Mucosa of gallbladder (tissue), 1 donor: ENCODE measurements at places on chromosomes 2 and 18.

DNA sequence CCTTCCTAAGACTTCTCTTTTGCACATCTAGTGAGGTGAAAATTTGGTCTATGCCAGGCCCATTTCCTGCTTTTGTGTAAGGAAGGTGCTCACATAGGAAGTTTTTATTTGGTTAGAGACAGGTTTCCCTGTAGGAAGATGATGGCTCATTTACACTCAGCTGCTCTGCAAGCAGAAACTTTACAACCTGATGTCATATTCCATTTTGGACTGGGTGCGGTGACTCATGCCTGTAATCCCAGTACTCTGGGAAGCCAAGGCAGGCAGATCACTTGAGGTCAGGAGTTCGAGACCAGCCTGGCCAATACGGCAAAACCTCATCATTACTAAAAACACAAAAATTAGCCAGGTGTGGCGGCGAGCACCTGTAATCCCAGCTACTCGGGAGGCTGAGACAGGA is 35.8 kb downstream of the CASP10 start:
- no peak for DNase-seq

DNA sequence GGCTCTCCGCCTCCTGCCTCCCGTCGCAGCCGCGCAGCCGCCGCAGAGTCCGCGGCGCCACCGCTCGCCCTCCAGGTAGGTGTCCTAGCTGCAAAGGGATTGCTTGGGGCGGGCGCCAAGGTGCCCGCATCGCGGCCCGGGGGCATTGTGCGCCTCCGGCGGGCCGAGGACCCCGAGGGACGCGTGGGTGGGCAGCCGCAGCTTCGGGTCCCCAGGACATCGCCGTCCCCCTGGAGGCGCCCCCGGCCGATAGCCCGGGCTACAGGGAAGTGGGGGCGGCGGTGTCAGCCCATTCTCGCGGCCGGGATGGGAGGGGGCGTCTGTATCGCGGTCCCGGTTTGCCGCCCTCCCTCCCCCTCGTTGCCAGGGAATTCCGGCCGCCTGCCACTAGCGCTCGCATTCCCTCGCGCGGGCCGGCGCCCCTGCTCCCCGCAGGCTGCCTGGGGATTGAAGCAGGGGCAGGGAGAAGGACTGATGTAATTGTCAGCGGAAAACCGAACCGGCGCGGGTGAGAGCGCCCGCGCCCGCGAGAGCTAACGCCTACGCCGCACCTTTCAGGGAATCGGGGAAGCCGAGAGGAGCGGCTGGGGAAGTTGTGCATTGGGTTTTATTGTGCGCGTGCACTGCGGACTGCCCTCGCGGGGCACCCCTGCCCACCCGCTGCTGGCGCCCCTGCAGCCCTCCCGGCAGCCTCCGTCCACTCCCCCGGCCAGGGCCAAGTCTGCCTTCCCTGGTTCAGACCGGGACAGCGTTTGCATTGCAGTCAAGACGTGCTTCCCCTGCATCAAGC is 483 bp downstream of the OSBPL6 start:
- peak; percentile 12 for DNase-seq

DNA sequence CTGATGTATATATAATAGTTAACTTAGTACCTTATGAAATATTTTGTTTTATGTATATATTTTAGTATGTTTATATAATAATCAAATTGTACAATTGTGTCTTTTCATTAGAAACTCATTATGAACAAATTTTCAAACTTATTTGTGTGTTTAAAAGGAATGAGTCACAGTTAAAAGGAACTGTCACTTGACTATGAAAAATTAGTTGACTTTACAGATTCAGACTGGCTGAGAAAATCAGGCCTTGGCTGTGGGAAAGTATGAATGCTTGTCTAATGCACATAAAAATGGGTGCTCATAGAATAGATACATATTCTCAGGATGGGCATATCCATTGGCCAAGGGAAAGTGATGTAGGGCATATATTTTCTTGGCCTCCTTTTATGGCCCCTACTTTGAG is 576.8 kb downstream of the SATB2 start:
- no peak for DNase-seq

DNA sequence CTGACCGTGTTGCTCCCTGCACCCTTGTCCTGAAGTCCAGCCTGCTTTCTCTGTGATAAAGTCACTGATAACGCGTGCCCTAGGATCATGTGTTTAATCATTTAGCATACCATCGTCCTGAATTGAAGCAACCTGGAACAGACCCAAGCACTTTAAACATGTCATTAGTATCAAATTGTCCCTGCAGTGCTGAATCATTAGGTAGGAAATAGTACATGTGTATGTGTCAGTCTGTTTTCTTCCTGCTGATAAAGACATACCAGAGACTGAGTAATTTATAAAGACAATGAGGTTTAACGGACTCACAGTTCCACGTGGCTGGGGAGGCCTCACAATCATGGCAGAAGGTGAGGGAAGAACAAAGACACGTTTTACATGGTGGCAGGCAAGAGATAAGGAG is 2.8 kb downstream of the ASB18 start:
- no peak for DNase-seq

- DNase-seq, result peak; percentile 93
Measured at GRCh38 chr2:129192841-129193253, 786.6 kb upstream of the RAB6C start.

DNA sequence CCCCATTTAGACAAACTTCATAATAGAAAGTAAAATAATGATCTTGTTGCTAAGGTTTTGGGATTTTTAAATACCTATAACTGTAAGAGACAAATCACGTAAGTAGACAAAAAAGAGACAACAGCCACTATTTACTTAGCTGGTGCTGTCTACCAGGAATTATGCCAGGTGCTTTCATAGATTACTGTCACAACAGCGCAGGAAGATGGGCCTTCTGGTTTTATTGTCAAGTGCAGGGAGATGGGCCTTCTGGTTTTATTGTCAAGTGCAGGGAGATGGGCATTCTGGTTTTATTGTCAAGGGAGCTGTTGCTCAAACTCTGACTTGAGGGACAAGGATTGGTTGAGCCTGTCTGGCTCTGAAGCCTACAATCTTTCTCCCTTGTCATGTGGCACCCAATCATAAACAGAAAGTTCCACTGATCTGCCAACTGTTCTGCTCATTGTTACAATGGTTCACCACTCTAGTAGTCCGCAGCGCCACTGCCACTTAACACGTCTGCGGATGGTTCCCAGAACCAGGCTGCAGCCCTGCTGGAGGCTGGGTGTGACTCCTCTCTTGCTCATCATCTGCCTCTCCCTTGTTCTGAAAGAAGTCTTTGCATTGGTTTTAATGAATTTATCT is 95.0 kb downstream of the RNF144A start:
- DNase-seq, result no peak

- no peak for DNase-seq
Measured at GRCh38 chr2:161839926-161840325, 215.7 kb downstream of the SLC4A10 start.

DNA sequence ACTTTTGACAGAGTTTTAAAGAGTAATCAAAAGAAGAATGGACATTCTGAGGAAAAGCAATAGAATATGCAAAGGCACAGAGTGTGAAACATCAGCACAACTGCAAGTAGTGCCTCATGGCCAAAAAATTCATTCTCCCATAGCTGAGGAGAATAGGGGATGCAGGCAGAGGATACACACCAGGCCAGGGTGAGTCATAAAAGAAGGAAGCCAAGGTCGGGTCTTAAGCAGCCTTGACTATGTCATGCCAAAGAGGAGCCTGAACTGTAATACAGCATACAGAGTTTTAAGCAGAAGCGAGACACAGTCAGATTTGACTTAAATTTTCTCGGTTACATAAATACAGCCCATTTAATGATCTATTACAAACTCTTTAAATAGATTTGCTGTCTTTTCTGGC is 165.0 kb downstream of the LNPK start:
- DNase-seq, result peak; percentile 40

GRCh38 chr2:238158509-238159070 is at the start of gene ERFE:
Gene ERFE, plus strand, starts transcription at chr2:238158970. Its CDS starts 38 bp downstream, at chr2:238159008.
- DNase-seq, result no peak

DNA sequence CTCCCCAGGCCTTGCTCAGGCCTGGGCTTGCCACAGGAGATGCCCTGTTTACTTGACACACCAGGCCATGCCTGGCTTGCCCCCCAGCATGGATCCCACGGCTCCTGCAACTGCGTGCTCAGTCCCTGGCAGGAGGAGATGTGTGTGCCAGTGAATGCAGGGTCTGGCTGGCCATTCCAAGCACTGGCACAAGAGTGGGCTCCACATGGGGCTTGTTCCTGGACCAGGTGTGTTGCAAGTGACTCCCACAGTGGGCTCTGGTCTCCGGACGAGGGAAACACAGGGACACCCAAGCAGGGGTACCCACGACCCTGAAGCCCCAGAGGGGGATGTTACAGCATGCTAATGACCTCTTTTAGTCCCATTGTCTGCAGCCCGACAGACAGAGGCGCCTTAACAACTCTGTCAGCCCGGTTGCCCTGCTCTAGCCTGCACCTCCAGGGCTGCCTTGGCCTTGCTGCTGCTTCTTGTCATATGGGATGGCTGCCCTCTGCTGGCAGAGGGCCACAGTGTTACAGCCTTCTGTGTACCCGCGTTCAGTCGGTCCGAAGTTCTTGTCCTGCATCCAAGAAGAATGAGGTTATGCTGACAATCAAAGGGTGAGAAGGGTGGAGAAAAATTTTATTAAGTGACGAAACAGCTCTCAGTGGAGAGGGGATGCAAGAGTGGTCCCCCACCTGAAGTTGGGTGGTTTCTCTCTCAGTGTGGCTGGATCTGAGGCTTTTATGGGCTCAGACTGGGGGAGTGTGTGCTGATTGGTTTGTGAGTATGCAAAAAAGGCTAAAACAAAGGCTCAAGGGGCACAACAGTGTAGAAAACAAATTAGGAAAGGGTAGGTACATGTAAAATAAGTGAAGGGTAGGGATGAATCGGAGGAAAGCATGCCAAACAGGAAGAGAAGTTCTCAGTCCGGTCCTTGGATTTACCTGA is 180.4 kb downstream of the MBD5 start:
- DNase-seq, result no peak

DNA sequence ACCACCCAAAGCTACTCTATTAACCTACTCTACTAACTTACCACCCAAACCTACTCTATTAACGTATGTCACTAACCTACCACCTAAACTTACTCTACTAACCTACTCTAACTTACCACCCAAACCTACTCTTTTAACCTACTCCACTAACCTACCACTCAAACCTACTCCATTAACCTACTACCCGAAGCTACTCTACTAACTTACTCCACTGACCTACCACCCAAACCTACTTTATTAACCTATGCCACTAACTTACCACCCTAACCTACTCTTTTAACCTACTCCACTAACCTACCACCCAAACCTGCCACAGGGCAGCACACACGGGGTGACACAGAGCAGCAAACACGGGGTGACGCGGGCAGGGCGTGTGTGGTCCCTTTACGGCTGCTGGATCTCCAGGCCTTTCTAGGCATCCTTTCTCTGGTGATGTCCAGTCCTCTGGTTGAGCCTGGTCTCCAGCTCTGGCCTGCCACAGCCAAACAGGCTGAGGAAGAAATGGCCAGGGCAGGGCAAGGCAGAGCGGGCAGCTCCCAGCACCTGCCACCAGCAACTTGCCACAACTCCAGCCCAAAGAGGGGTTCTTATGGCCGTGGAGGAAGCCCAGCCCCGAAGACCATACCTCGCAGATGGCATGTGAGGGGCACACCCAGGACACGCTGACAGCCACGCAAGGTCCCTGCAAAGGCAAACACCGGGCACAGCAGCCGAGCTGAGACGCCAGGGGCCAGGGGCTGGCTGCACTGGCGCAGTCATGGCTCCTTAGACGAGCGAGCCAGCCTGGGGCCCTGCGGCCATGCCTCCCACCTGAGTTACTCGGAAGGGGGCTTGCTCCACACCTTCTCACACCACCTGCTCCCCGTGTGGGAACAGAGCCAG is 25.7 kb downstream of the PXDN start:
- no peak for DNase-seq

- DNase-seq, result no peak
Measured at GRCh38 chr2:20589975-20590703, 60.8 kb downstream of the HS1BP3 start.

- no peak for DNase-seq
Measured at GRCh38 chr2:145777297-145777696, 1257.4 kb upstream of the ZEB2 start.

- no peak for DNase-seq
Measured at GRCh38 chr18:45136381-45137086, 455.8 kb downstream of the SETBP1 start.

GRCh38 chr2:149559341-149560068 is 28.1 kb downstream of the MMADHC start:
- no peak for DNase-seq

GRCh38 chr2:239383036-239383758 is 17.6 kb downstream of the HDAC4 start:
- DNase-seq, result no peak

GRCh38 chr2:40372283-40372985 is 79.5 kb downstream of the SLC8A1 start:
- no peak for DNase-seq

DNA sequence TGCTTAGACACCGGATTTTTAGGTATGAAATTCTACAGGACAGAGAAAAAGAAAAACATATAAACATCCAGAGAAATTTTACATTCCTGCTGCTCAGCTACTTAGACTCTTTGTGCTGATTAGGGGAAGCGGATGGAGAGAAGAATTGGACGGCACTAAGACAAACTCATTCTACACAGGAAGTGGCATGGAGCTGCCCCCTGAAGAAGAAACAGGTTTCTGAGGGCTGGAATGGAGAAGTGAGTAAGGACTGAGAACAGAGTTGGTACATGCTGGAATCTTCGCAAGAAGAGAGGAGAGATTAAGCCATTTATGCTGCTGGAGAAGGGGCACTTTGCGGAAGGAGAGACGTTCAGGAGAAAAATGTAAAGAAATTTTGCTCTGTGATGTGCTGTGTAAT is 253.0 kb upstream of the ERBB4 start:
- no peak for DNase-seq

- no peak for DNase-seq
Measured at GRCh38 chr2:1682181-1682440, 62.2 kb downstream of the PXDN start.

GRCh38 chr2:188345831-188346458 is 54.3 kb downstream of the GULP1 start:
- no peak for DNase-seq

DNA sequence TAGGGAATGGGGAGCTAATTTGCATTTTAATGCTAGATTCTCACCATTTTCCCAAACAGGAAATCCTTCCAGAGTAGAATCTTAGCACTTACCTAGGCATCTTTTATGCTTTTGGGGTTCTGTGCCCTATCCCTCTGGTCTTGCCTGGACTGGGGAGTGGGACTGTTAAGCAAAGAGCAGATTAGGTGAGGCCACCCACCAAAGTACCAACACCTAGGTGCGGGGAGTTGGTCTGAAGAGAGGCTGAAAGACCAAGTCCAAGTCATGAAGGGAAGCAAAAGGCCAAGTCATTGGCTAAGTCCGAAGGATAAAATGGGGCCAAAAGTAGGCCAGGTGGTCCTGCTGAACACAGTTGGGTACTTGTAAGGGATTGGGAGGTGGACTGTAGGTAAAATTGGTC is 86.7 kb downstream of the FAM168B start:
- DNase-seq, result no peak

DNA sequence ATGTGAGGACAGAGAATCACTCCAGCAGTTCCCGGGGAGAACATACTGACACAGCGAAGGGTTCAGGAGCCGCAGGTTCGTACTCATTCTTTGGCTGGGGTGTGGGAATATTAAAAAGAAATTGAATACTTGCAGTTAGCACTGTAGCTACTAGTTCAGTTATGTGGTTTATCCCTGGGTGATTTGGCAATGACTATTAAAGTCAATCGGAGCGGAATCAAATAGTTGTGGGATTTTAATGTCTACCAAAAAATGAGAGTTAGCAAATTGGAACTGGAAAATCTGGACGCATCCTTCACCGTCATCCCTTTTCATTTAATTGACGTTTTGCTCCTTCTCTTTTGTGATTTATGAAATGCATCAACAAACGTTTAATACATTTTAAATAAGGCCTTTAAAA is 50.8 kb downstream of the GBX2 start:
- no peak for DNase-seq
